ENCODE measurements at places on chromosomes 3 and 15.

GRCh38 chr15:38707802-38708671 is 143.4 kb upstream of the RASGRP1 start:
- DNase-seq, result no peak

DNA sequence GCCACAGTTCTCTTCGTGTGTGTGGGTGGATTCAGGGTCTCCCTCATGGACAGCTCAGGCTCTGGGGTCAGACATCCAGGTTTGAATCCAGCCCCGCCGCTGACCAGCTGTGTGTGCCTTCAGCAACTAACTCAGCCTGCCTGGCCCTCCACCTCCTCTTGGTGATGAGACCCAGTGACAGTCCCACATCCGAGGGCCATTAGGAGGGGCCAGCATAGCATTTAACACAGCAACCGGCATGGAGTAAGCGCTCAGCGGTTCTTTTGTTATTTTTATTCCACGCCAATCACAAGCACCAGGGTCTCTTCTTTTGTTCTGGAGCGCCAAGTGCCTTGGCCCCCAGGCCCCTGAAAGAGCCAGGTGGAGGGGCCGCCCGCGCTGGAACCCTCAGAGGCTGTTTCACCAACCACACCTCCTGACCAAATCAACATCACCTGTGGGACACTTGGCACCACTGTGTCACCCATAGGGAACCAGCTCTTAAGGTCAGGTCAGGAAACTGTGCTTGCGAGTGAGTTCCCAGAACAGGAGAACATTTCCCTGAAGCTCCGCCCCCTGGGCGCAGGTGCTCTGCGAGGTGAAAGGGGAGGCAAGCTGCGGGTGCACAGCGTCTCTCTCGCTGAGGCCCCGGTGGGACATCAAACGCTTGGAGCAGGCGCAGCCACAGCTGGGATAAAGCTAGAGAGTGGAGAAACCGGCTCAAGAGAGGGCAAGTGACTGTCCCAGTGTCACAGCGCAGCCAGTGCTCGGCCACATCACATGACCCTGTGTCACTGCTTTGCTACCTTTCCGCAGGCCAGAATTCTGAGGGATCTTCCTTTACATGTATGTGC is 311.3 kb downstream of the UACA start:
- DNase-seq, result no peak

DNA sequence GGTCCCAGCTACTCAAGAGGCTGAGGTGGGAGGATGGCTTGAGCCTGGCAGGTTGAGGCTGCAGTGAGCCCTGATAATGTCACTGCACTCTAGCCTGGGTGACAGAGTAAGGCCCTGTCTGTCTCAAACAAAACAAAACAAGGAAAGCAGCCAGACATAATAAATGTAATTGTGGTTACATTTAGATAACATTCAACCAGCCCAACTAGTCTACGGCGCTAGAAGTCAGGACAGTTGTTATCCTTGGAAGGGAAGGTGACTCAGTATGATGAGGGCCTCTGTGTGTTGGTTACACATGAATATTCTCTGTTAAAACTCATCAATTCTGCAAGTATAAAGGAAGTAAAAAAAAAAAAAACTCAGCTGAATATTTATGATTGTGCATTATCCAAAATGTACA is 27.0 kb upstream of the CSPG5 start:
- no peak for DNase-seq

GRCh38 chr3:113663324-113663750 is 33.1 kb downstream of the USF3 start:
- DNase-seq, result no peak

DNA sequence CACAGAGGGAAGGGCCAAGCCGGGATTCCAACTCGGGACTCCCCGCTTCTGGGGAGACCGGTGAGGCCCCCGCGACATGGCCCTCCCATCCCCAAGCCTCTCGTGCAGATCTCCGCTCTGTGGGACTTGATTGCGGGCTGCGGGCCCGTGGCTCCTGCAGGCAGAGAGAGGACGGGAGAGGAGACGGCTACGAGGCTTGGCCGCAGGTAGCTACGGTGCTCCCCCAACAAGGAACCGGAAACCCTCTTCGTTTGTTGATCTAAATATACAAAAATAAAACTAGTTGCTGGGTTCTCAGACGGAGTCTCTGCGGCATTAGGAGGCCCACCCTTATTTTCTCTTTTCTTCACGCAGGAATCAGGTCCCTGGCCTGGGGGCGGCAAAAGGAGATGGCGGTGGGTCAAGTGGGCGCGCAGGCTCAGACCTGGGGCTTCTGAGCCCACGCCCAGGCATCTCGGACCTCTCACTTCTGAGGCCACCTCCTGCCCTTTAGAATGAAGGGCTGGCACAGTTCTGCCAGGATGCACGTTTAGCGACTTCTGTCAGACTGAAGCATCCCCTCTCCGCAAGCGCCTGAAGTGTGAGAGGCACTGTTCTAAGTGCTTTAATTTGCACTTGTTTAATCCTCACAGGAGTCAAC is 10.9 kb downstream of the GNB5 start:
- no peak for DNase-seq

- peak; percentile 53 for DNase-seq
These were observed 25.5 kb upstream of the SNRPA1 start for GRCh38 chr15:101320501-101321052.

- DNase-seq, result no peak
These were observed 8.0 kb upstream of the PARL start for GRCh38 chr3:183892610-183893214.

DNA sequence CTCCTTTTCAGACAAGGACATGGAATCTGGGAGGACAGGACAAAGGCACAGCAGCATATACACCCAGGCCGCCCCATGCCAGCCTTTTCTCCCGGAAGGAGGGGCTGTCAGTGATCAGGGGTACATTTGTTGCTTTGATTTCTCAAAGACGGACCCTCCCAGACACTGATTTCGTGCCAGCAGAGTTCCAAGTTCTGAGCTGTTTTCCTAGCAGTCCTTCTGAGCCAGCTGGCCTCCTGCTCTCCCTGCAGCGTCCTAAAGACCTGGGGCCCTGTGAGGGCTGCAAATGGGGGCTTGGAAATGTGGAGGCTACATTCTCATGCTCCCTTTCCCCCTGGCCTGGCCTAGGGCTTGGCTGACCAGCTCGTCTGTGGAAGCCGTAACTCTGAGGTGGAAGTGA is 22.3 kb downstream of the CTSH start:
- no peak for DNase-seq

DNA sequence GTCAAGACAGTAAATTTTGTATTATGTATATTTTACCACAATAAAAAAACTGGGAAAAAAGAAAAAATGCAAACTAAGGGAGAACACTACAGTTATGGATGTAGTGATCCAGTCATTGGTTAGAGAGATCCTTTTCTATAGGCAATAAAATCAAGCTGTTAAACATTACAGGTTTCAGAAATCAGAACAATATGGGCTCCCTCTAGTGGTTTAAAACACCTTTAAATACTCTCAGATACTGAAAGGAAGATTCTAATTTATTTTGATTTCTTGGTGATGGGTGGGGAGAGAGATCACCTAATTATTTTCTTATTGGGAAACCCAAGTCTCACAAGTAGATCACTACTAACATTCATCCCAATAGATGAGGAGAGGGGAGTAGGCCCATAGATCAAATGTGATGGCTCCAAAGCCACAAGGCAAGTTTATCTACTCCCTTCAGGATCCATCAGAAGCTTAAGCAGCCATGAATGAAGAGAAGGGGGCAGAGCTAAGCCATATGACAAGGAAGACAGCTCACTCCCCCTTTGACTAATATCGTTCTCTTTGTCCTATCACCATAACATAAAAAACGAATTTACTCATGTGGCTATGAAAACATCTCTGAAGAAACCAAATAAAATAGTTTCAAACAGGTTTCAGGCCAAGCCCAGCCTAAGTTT is 118.6 kb downstream of the ANO10 start:
- DNase-seq, result no peak

DNA sequence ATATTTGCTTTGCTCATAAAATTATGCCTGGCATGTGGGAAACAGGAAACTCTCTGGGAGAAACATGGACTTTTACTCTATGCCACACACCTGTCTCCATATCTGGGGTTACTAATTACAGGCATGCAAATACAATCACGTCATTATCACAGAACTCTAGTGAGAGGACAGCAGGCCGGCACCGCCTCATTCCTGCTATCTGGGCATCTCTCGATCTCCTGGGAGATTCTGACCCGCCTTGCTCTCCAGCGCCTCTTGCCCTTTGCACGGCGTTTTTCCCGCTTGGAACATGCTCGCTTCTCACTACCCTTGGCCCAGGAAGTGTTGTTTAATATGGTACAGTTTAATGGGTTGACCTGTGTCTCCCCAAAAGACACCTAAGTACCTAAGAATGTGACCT is 45.4 kb upstream of the PARL start:
- no peak for DNase-seq

DNA sequence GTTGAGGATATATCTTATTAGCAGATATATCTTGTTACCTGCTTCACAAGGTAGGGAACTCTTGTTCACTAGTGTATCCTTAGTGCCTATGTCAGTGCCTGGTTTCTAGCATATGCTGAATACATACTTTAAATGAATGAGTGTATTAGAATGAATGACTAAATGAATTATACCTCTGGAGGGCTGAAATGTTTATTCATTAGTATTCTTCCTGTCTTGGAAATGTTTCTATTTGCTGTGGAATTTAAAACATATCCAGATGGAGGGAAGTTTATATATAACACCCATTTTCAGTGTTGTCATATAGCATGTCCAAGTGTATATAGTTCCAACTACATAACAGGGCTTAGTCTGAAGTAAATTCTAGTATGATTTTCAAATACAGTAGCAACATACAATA is 581.5 kb downstream of the TBL1XR1 start:
- DNase-seq, result no peak

- DNase-seq, result no peak
These were observed 58.3 kb downstream of the LSM3 start for GRCh38 chr3:14236902-14237301.

DNA sequence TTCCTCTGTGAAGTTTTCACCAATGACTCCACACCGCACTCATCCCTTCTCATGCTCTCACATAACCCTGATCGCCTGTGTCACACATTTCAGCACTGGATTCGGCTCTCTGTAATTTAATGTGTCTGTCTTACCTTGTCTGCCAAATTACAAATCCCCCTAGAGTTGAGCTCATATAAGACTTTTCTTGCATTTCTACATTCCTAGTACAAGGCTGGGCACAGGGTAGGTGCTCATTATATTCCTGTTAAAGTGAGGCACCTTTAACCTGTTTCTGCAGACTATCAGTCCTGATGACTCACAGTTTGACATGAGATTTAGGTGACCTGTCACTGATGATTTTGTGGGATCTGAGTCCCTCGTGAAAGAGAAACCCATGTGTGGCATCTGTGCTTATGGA is 22.6 kb downstream of the TGM5 start:
- no peak for DNase-seq

DNA sequence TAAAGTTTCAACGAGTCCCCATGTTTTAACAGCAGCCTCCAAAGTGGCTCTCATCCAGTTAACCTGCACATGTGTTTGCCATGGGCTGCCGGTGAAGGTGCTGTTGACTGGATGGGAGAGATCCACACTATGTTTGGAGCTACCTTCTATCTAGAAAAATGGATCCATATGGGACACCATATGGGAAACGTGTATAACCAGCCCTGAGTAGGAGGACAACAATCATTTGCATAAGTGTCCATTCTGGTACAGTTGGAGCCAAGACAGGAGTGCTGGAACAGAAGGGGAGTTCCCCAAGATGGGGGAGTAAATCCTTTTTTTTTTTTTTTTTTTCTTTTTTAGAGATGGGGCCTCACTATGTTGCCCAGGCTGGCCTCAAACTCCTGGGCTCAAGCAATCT is 36.6 kb downstream of the MKRN2 start:
- DNase-seq, result no peak

- no peak for DNase-seq
These were observed 4.8 kb upstream of the NKTR start for GRCh38 chr3:42595682-42596081.

GRCh38 chr3:39075910-39076309 is 24.1 kb downstream of the WDR48 start:
- DNase-seq, result no peak

DNA sequence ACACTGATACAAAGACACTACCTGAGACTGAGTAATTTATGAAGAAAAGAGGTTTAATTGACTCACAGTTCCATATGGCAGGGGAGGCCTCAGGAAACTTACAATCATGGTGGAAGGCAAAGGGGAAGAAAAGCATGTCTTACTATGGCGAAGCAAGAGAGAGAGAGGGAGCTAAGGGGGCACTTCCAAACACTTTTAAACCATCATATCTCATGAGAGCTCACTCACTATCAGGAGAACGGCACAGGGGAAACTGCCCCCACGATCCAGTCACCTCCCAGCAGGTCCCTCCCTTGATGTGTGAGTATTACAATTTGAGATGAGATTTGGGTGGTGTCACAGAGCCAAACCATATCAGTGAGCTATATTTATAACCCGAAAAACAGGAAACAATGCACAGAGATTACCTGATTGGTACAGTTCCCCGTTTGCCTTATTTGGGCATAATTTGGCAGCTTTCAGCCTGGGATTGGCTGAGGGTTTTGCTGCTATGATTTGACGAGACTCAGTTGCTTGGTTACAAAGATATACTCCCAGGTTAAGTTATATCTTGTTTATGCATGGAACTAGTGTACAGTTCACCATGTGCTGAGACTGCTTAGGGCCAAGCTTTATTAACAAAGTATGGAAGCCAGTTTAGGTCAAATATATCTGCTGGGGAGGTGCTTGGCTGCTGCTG is 184.2 kb downstream of the NR2F2 start:
- DNase-seq, result no peak

- DNase-seq, result no peak
These were observed 313.1 kb downstream of the SV2B start for GRCh38 chr15:91413142-91413541.

DNA sequence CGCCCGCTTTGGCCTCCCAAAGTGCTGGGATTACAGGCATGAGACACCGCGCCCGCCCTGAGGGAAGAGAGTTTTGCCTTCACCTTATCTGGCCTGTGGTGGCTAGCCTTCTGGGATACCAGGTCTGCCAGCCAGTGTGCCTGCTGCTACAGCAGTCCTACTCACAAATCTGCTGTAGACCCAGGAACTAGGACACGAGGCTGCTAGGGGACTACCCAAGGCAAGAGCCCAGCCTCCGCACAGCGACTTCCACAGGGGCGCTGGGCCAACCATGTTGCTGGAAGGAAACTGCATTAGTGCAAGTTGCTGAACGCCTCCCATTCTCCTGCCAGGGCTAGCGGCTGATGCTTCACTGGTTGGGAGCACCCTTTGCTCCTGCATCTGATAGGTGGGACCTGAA is 53.7 kb downstream of the DHX30 start:
- DNase-seq, result no peak

DNA sequence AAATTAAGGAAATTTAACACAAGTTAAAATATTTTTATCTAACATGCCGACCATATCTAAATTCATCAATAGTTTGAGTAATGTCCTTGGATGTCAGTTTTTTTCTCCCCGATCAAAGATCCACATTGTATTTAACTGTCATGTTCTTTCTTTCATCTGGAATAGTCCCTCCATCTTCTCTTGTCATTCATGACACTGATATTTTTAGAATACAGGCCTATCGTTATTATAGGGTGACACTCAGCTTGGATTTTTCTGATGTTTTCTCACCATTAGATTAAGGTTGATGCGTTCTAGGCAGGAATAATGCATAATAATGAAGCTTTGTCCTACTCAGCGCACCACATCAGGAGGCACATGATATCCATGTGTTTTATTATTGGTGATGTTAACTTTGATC is 13.2 kb upstream of the PYGO1 start:
- DNase-seq, result no peak

- DNase-seq, result no peak
These were observed 152.9 kb downstream of the IGF1R start for GRCh38 chr15:98801234-98801561.

Data from activated T-cell treated with anti-CD3 and anti-CD28 coated beads for 48 hours (primary cell).